ENCODE measurements at places on chromosomes 11 and 22. TPM values are rescaled to one million over a fixed set of nuclear protein-coding genes. Genes with fewer than 3 reads are reported as not detected.

Gene LINC01488
- total RNA-seq, result not detected

GRCh38 chr11:27228232-27228905 lies 134.6 kb downstream of the CCDC34 start:
- H3K36me3 ChIP-seq, result no peaks in the 10 kb centered on the region
- H3K4me1 ChIP-seq, result no peaks in the 10 kb centered on the region
- H3K4me3 ChIP-seq, result no peak overlapping the region
- H3K27me3 ChIP-seq, result peaks cover 6% of the 10 kb centered on the region
- no peak overlapping the region for H3K27ac ChIP-seq

GRCh38 chr11:40253166-40253565 lies 1206.3 kb downstream of the LRRC4C start:
- no peaks in the 10 kb centered on the region for H3K36me3 ChIP-seq
- H3K27ac ChIP-seq, result no peak overlapping the region
- no peaks in the 10 kb centered on the region for H3K27me3 ChIP-seq
- H3K4me1 ChIP-seq, result no peaks in the 10 kb centered on the region

GRCh38 chr11:103807806-103808205 lies 228.6 kb upstream of the DDI1 start:
- DNase-seq, result no peak
- no peaks in the 10 kb centered on the region for H3K4me1 ChIP-seq
- no peak overlapping the region for H3K27ac ChIP-seq
- H3K27me3 ChIP-seq, result no peaks in the 10 kb centered on the region
- H3K4me3 ChIP-seq, result no peak overlapping the region
- H3K36me3 ChIP-seq, result no peaks in the 10 kb centered on the region

Data from activated CD8-positive, alpha-beta T cell treated with anti-CD3 and anti-CD28 coated beads for 36 hours (primary cell).